ENCODE measurements at places on chromosomes 11 and 22.

DNA sequence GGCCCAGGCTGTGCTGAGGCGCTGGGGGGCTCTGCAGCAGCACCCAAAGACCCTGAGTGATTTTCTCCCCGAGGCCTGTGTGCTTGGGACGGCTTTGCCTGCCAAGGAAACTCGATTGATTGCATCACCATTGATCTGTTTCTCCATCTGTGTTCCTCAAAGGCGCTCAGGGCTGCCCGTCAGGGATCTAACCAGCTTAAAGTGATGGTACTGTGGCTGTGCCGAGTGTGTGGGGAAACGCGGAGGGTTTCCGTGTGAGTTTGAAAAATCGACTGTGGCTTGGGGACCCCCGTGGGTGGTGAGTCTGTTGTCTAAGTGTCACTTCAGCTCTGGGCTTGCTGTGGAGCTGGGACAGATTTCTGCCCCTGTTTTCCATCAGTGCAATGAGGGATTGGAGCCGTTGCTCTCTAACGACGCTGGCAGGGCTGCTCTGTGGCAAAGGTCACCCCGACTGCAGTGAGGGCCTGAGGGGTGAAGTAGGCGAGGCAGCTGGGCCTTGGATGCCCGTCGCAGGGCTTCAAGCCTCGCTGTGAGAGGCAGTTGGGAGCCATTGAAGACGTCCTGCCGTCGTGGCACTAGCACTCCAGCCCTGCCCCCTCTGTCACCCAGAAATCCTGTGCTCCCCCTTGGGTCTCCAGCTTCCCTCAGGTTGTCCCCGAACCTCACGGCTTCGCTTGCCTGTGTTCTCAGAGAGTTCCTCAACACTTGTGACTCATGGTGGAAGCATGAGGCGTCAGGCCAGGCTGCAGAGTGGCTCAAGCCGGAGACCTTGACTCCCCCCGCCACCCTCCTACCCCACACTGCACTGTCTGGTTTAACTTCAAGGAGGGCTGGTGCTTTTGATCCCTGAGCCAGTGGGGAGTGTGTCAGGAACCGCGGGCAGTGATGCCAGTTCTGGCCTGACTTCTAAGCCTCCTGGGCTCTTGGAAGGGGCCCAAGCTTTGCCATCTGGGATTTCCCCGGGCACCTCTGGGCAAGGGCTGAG is 21.8 kb downstream of the CACNA1I start:
- DNase-seq: no peak

DNA sequence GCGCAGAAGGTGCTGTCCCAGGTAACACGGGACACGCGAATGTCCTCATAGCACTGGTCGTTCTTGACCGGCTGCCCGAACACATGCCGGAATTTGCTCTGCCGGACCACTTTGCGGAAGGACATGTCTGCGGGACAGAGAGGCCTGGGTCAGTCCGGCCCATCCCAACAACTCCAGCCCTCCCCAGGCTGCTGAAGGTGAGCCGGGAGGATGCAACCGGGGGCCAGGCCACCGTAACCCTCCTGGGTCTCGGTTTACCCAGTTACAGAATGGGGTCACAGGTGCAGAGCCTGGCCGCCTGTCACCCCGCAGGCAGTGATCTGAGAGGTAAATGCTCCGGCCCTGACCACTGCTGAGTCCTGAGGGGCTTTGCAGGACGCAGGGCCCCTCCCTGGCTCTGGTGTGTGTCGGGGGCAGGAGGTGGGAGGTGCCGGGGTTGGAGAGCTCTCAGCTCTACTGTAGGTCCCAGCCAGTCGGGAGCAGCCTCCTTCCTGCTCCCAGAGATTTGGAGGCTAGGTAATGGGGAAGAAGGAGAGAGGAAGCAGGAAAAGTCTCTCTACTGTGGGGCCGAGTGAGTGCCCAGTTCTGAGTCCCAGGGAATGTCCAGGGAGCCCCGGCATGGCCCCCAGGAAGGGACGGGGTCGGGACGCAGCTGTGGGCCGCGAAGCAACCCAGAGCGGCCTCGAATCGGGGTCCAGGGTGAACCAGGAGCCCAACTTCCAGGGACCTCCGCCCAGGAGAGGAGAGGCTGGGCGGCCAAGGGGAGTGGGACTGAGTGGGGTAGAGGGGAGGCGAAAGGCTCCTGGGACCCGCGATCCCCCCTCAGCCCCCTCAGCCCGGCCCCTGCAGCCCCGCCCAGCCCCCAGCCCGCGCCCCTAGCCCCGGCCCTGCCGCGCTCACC is 522 bp downstream of the CORO1B start:
- DNase-seq: no peak

DNA sequence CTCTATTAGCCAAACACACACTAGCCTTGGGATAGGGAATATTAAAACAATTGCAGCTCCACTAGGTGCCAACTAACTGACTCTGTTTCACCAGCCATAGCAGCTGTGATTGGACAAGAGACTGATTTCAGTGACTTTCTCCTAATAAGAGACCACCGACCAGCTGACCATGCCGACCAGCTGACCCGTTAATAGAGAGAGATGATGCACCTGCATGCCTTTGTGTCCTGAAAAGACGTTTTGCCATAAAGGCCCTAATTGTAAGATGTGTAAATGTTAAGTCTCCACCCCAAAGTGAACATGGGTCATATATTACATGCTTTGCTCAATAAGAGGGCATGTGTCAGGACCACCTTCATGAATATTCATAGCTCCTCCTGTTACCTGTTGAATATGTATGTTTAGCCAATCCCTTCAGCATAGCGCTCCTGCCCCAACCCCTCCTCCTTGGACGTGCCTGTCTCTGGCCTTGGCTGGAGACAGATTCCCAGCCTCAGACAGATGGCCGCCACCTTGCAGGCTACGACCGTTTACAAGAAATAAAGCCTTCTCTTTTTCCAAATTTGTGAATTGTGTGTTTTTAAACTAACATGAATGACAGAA is 1.3 kb upstream of the NADSYN1 start:
- DNase-seq: peak; percentile 33

DNA sequence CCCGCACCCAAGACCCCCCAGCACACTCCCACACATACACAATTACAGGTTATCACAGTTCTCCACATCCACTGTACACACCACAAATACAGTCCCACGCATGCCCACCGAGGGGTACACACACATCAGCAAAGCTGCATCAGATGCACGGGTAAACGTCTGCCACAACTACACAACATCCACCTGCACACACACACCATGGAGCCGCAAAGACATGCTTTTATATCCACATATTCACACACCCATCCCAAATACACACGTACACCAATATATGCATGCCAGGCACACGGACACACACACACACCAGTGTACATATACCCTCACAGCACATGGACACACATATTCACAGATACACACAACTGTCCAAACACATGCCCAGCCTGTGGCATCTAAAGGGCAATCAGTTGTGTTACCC is 5.4 kb upstream of the KCNJ4 start:
- no peak for DNase-seq

- no peak for DNase-seq
These were observed 18.5 kb upstream of the MUC2 start for GRCh38 chr11:1055990-1056771.

DNA sequence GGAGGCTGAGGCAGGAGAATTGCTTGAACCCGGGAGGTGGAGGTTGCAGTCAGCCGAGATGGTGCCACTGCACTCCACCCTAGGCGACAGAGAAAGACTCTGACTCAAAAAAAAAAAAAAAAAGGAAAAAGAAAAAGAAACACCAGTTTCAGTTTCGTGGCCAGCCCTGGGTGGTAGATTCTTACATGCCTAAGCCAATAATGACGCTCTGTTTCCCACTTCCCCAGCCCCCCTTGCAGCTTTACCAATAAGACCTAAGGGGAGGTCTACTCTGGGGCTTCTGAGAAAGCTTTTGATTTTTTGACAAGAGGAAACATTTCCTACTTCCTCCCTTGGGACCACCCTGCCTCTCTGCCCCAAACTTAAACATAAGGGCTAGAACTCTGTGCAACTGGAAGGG is 30.0 kb upstream of the PTPRJ start:
- DNase-seq: peak; percentile 60

Measured in stimulated activated CD8-positive, alpha-beta memory T cell treated with anti-CD3 and anti-CD28 coated beads, Interleukin-4, amount 100 ng/mL, for 48 hours (primary cell).